ENCODE measurements at places on chromosomes 16 and 17. TPM values are rescaled to one million over a fixed set of nuclear protein-coding genes. Genes with fewer than 3 reads are reported as not detected.

GRCh38 chr16:20611350-20611902 lies 35.3 kb upstream of the ACSM2B start:
- DNase-seq = no peak

DNA sequence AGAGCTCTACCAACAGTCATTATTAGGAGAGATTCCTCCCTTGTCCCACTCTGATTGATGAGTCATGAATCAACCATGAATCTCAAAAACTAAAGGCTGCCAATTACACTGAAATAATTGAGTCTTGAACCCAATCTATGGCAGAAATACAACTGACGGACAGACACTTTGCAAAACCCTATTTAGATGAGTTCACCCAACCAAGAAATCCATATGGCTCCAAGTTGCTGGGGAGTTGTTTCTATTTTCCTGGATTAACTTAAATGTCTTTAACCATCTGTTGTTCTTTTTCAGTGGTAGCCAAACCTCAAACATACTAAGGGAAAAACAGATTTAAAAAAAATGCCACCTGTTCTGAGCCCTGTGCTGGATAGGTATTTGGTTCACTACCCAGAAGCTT lies 151.0 kb downstream of the SHISA9 start:
- DNase-seq = no peak

GRCh38 chr16:23902034-23902747 lies 66.4 kb downstream of the PRKCB start:
- no peak for DNase-seq

Gene MEIOB
- not detected for polyA plus RNA-seq

Gene TMEM256
- polyA plus RNA-seq = 114 TPM
